ENCODE measurements at places on chromosomes 7 and 10. TPM values are rescaled to one million over a fixed set of nuclear protein-coding genes. Genes with fewer than 3 reads are reported as not detected.

DNA sequence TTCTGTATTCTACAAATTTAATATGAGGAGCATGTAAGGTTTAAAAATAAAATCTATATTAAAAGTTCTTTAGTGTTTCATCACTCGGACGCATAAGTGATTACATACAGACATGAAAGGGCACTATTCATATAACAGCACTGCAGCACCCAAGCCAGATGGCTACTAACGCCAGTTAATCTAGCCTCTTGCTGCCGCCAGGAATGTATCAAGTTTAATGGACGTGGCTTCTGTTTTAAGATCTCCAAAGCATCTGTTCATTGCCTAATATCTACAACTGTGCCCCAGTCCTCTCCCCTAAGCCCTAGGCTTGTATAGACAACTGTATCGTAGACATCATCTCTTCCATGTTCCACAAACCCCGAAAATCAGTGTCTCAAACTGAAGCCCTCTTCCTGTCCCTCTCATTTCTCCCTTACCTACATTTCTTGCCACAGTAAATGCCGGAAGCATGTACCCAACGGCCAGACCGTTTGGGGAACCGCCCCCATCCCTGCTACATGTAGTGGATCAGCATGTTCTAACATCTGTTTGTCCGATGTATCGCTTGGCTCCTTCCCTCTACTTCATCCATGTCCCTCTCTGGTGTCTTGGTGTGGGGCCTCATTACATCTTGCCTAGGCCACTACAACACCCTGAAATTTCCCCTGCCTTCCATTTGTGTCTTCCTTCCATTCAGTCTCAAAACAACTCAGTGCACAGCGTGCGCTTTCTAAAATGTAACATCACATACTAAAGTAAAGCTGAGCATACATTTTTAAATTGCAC, 147.5 kb upstream of the RSU1 start:
- H3K36me3 ChIP-seq: no peaks in the 10 kb centered on the region
- H3K27ac ChIP-seq: no peak overlapping the region
- H3K4me3 ChIP-seq: no peak overlapping the region
- peaks cover 24% of the 10 kb centered on the region for H3K4me1 ChIP-seq
- no peak for DNase-seq

DNA sequence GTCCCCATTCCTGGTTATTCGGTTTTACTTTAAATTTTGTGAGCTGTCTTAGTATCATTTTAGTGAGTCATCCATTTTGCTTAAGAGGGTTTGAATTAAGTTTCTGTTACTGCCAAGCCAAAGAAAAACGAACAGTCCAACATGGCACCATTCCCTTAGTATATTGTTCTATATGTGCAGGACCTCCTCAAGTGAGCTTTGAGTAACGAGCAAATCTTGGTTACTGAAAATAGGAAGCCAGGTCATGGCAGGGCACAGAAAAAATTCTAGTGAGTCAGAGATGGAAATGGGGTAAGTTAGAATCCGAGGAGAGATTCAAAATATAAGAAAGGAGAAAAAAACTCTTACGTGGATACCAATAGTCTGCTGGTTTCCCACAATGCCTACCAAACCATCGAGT, 292.9 kb downstream of the BAMBI start:
- H3K27ac ChIP-seq: no peak overlapping the region
- H3K36me3 ChIP-seq: no peaks in the 10 kb centered on the region
- no peaks in the 10 kb centered on the region for H3K4me1 ChIP-seq
- peaks cover 3% of the 10 kb centered on the region for H3K27me3 ChIP-seq
- no peak for DNase-seq
- H3K4me3 ChIP-seq: no peak overlapping the region

DNA sequence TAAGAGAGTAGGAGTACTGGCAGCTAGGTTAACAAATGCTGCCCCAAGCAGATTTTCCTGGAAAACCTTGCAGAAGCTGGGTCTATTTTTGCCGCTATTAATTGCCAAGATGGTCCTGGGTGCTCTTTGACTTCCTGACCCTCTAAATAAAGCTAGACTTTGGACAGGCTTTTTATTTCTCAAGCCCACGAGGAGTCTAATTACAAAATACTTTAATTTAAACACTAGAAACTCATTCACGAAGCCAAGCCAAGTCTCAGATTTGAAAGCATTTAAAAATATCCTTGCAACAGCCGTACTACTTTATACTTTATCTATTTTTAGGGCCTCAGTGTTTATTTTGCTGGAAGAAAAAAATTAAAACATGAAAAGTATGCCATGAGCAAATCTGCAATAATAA, 45.1 kb downstream of the TMEM26 start:
- peaks cover 1% of the 10 kb centered on the region for H3K27me3 ChIP-seq
- DNase-seq: no peak
- H3K4me3 ChIP-seq: no peak overlapping the region

GRCh38 chr10:132514821-132515520, 22.6 kb upstream of the INPP5A start:
- no peak overlapping the region for H3K4me3 ChIP-seq
- no peak overlapping the region for H3K27ac ChIP-seq
- no peak for DNase-seq
- H3K4me1 ChIP-seq: no peaks in the 10 kb centered on the region
- H3K27me3 ChIP-seq: no peaks in the 10 kb centered on the region

GRCh38 chr7:73532224-73532623, 10.1 kb upstream of the BAZ1B start:
- no peak overlapping the region for H3K27ac ChIP-seq
- no peak for DNase-seq
- H3K36me3 ChIP-seq: peaks cover 17% of the 10 kb centered on the region
- no peak overlapping the region for H3K4me3 ChIP-seq
- H3K27me3 ChIP-seq: no peaks in the 10 kb centered on the region

The NEURL1 gene
- 2.4 TPM for total RNA-seq

All from activated CD4-positive, alpha-beta T cell treated with anti-CD3 and anti-CD28 coated beads for 36 hours (primary cell).